ENCODE measurements at places on chromosomes 1 and 21. TPM values are rescaled to one million over a fixed set of nuclear protein-coding genes. Genes with fewer than 3 reads are reported as not detected.

DNA sequence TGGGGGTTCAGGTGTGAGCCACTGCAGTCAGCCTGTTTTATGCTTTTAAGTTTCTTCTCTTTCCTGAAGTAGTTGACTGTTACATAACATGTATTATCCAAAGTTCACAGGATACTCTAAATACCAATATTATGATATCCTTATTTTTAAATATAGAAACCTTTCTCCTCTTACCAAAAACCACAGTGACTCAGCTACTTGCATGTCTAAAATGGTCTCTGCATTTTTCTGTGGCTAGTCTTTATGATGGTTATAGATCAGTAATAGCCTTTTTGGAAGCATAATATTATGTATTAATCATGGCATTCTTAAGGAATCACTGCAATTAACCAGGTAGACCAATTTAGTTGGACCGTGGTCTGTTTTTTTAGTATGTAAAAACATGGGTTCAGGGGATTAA lies 210.8 kb upstream of the CACYBP start:
- no peak for DNase-seq

- peak; percentile 57 for DNase-seq
Measured at GRCh38 chr1:226882631-226883409, 12.4 kb downstream of the PSEN2 start.

GRCh38 chr1:188669728-188670382 lies 1807.8 kb downstream of the BRINP3 start:
- DNase-seq = no peak

The SPSB1 gene
- total RNA-seq = 5.0 TPM

GRCh38 chr1:44860891-44861425 lies 17.9 kb upstream of the PTCH2 start:
- DNase-seq = no peak

- no peak for DNase-seq
Measured at GRCh38 chr1:212118167-212118871, 82.8 kb downstream of the DTL start.

The HYI gene
- total RNA-seq = 9.2 TPM

DNA sequence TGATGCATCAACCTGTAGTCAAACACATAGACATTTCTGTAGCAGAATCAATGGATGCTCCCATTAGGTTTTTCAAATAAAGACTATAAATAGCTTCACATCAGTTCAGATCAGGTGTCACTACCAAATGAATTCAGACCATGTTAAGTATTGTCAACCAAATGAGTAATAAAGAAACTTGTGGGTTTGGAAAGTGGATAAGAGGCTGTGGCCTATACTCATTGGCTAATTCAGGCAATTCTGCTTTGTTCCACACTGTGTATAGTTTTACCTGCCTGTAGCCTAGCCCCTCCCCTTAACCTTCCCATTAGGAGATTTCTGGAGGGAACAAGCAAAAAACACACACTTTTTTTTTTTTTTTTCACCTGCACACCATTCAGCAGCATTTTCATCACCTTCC lies 321.2 kb downstream of the HLX start:
- DNase-seq = no peak

DNA sequence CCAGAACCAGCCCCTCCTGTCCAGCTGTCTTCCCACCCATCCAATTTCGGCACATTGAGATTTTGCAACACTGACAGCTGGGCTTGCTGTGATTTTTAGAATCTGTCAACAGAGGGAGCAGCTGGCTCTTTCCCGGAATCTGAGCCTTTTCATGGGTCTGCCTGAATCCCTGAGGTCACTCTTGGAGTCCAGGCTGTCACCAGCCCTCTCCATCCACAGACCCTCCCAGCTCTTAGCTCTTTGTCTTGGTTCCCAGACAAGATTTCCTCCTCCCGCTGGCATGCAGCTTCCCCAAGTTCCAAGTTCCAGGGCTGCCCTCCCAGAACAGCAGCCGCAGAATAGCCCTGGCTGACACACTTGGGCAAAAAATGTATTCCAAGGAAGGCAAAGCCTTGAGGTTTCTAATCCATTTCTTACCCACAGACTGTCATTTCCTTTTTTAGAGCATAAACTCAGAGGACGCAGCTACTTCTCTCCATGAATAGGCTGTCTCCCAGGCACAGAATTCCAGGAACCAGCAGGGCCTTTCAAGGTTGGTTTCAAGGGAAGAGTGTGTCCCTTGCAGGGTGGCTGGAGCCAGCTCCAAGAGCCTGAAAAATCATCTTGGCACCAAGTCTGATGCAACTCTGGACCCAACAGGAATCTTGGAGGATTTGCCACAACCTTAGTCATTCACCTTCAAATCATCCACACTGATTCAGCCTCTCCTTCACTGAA lies 7.1 kb upstream of the TMEM61 start:
- no peak for DNase-seq

GRCh38 chr1:198199105-198199504 lies 42.3 kb downstream of the NEK7 start:
- DNase-seq = no peak

GRCh38 chr1:245325922-245326795 lies 171.4 kb downstream of the KIF26B start:
- DNase-seq = no peak

DNA sequence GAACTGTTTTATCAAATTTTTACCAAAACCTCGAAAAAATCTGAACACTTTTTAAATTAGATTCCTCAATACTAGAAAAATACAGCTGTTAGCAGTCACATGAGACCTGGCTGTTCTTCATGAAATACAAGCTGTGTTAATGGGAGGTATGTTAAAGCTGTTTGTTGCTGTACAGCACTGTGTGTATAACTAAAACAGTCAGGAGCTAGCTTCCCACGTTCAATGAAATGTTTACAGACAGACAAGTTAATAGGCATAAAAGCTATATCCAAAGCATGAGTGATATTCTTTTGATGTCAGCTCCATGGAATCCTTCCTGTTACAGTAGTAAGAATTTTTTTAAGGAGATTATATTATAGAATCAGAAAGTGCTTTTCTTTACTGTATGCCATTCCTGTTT lies 223.2 kb upstream of the FOXD3 start:
- no peak for DNase-seq

DNA sequence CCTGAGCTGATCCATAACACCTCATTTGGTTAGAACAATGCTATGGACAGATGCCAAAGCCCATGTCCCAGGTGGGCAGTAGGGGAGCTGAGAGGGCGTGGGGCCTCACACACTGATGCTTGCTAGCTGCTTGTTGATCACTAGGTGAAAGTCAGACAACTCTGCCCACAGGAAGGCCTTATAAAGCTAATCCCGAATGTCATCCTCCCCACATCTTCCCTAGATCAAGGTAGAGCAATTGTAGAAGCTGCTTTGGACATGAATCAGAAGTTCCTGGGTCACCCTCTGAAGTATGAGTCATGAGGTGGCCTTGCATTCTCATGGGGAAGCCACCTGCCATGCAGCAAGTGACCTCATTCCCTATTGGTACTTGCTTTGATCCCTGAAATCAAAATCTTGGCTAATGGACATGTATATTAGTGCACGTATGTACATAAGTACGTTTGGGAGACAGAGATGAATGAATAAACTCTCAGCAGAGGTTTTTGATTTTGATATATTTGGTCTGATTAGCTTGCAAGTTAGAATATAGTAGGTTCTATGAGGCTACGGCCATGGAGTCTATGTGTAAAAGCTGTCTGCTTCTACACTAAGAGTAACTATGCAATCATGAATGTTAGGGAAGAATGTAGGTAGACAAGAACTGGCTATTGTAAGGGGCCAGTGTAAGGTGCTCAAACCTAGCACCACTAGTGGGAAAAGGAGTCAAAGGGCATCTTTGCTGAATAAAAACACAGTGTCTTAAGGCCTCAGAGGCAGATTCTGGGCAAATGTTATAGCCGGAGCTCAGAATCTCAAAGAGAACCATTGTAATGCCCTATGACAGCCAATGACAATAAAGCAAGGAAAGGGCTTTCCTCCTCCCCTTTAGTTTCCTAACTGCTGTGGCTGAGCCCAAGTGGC lies 52.6 kb downstream of the ABCA4 start:
- DNase-seq = no peak

DNA sequence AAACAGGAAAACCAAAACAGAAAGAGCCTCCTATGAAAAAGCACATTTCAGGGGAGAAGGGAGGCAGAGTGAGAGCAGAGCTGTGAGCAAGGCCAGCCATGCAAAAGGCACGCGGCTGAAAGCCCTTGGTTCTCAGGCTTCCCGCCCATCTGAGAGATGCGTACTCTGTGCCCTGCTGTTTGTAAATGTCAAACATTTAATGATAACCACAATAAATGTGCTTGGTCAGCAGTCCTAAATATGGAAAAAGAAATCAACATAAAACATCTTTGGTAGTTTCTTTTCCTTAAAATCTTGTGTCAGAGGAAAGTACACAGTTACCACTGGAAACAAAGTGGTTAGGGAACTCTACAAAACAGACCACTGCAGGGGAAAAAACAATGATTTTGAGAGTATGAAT lies 283.1 kb downstream of the DSCAM start:
- DNase-seq = no peak

DNA sequence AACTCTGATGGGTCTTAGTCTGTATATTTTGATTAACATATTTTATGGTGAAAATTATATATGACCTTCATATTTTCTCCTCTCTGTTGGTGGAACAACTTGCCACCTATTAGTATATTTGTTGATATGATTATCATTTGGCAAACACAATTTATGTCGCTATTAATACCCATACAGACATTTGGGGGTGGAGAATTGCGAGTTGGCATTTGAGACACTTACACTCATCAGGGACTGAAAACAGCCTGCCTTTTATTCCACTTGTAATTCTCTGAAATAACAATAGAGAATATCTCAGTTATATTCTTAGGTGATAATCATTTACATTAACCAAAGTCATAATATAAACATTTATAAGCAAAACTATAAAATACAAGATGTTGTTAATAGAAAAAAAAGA lies 100.5 kb upstream of the RGS18 start:
- DNase-seq = no peak

DNA sequence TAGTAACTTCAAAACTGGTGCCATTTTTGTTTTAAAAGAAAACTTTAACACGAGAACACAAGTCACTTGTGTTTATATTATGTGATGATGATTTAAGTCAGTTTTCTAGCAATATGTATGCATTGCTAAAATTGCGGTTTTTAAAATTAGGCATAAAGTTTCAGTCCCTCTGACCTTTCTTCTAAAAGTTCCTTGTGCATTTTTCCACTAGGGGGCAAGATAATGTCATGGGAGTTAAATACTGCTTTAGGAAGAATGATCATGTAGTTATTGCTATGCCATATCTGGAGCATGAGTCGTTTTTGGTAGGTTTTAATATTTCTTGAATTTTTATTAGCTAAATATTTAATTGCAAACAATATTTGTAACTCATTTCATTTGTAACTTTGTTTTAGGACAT lies 10.7 kb downstream of the CDC7 start:
- DNase-seq = no peak

- no peak for DNase-seq
Measured at GRCh38 chr21:16504766-16505165, 775.0 kb downstream of the USP25 start.

GRCh38 chr1:112399456-112399855 lies 3.4 kb downstream of the CTTNBP2NL start:
- DNase-seq = no peak

DNA sequence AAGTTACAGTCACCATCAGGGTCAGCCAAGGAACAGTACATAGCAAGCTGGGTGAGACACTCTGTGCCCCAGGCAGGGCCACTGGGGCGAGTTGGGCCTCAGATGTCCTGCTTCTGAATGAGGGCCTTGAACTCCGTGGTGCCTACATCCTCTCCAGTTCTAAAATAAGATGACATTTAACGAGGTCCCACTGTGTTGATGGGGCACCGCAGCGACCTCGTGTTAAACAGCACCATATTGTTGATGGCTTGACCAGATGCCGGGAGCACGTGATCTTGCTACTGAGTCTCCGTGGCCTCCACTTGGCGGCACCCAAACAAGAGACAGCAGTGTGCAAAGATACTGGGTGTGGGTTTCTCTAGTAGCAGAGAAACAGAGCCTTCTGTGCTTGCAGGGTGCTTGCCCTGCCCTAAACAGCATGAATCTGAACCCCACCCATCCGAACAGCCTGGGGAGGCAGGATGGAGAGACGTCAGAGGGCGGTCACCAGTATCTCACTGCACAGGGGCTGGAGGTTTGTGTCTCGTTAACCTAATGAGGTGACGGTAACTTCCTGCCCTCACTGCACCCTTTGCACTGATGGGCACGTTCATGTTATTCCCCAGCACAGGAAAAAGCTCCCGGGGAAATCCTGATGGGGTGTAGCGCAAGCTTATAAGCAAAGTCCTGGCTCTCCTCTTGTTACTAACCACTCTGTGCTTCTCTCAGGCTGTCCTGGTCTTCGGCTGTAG lies 324.4 kb downstream of the AJAP1 start:
- DNase-seq = no peak

DNA sequence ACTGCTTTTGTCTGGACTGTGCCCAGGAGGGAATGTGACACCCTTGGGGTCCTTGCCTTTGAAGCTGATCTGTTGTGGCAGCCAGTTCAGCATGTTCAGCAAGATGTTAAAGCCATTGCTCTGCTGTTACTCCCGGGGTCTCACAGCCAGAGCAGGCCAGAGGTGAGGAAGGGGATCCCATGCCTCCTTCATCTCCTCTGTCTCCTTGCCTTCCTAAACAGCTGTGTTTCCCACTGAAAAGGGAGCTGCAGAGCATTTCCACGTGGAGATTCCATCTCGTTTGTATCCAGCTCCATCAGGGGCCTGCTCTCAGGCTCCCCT lies 135.8 kb upstream of the COL6A1 start:
- no peak for DNase-seq

The S100A6 gene
- 200 TPM for total RNA-seq

DNA sequence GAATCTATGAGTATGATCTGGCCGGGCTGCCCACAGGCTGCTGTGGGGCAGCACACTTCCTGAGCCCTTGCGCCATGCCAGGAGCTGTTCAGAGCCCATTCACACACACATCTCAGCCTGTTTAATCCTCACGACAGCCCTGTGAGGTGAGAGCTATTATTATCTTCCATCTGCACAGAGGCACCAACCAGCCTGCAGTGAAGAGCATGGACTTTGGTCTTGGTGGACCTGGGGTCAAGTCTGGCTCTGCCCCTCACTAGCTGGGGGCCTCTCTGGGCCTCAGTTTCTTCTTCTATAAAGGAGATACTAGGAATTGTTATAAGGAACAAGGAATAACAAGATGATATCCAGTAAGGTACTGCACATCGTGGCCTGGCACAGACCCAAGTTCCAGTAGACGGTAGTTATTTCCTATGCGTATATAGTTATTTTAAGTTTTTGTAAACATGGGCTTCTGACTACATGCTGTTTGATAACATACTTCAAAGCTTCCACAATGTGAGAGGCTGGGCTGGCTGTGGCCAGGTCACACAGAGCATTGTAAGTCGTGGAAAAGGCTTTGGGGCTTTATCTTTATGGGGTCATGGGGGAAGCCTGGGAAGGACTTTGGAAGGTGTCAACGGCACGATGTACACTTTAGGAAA lies 3.4 kb upstream of the PADI2 start:
- DNase-seq = no peak

- DNase-seq = no peak
Measured at GRCh38 chr1:63915121-63915520, 141.3 kb downstream of the ROR1 start.

GRCh38 chr1:212233321-212233720 lies 51.9 kb upstream of the PPP2R5A start:
- DNase-seq = no peak

- no peak for DNase-seq
Measured at GRCh38 chr1:3139451-3139852, 70.4 kb downstream of the PRDM16 start.

The NEK2 gene
- total RNA-seq = 62.3 TPM

- DNase-seq = no peak
Measured at GRCh38 chr1:183884526-183884925, 79.6 kb downstream of the RGL1 start.

GRCh38 chr21:46603228-46603627 lies 1.7 kb downstream of the S100B start:
- DNase-seq = no peak
